ENCODE measurements at places on chromosomes 7 and 10.

DNA sequence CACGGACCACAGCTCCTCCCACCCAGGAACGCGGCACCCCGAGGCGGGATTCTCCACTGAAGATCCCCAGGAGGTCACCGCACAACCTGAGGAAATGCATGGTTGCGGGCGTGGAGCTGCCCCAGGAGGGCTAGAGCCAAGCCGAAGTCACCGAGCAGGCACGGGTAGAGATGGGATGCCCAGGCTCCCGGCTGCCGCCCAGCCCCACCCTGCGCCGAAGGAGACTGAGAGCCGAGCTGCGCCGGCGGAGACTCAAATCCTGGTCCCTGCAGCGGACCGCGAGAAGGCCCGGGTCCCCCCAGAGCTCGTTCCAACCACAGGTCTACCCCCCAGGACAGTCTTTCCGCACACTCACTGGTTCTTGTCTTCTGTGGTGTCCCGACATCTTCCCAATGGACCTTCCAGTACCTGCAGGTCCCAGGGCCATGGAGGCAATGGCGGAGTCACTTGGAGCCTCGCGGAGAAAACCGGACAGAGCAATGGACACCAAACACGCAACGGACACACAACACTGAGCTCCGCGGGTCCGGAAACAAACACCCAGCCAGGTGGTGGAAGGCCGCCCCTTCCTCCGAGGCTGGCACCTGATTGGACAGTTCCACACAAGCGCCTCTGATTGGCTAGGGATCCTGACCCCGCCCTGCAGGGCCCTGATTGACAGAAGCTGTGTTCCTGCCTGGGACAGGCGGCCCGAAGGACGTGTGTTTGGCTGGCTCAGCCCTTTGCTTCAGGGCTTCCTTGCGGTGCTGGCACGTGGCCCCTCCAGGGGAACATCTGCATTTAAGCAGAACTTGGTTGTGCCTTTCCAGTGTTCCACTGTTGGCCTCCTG, 331.9 kb upstream of the NUPR2 start:
- no peak for DNase-seq

GRCh38 chr10:100006243-100006886, 3.4 kb downstream of the DNMBP start:
- DNase-seq = no peak

GRCh38 chr7:132352800-132353199, 223.5 kb downstream of the PLXNA4 start:
- no peak for DNase-seq

DNA sequence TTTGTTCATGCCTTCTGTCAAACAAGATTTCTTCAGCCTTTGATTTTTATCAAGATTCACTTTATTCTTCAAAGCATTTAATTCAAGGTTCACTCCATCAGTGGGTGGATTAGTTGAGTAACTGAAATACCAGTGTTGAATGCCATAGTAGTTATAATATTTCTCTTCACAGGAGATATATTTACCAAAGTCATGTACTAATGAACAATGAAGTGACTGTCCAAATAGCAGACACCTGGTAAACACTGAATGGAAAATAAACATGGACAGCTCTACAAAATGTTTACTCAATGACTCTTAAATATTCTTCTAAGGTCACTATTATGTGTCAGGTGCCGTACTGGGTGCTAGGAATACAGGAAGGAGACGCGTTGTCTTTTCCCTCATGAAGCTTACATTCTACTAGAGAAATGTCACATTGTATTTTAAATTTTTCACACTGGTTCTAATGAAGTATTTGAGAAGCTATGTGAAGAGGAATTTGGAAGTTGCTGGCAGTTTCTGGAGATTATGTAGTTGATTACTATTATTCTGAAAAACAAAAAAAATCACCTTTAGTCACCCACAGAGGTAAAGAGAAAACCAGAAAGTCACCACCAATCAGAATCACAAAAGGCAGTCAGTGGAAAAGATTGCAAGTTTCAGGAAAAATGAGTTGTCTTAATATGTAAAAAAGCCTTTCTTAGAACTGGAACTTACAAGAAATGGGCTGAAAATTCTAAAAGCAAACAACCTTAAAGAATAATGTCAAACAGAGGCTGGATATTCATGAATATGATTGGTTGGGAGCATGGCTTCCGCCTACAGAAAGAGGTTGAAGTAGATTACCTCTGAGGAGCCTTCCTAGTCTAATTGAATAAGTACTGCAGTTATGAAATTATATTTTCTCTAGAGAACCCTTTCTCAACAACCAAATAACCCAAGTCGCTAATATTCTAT, 84.5 kb downstream of the RTKN2 start:
- no peak for DNase-seq

GRCh38 chr7:101681170-101682007, 52.3 kb upstream of the MYL10 start:
- no peak for DNase-seq

- no peak for DNase-seq
Measured at GRCh38 chr7:1288390-1288995, 55.8 kb downstream of the UNCX start.

DNA sequence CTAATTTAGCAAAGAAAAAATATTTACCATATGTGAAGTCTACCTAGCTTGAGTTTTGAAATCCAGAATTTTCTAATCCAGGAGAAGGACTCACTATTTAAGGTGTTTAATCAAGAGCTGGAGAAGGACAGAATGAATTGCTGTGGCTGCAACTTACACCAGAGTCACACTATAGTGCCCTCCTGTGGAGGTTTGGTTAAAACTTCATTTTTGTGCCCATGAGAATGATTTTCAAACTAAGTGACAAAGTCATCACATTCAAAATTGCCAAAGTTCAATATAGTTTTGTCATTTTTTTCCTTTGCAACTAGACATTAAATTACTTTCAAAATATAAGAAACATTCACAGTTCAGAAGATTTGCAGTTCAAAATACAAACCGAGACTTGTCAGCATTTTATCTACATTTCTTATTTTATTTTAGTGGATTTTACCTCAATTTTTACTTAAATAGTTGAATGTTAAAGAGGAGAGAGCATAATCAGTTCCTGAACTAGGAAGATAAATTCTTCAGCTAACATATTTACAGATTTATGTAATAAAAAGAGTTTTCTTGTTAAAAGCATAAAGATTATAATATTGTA, 70.7 kb downstream of the CABCOCO1 start:
- DNase-seq = peak; percentile 3

- peak; percentile 59 for DNase-seq
Measured at GRCh38 chr10:97713826-97714400, 383 bp downstream of the MARVELD1 start.

DNA sequence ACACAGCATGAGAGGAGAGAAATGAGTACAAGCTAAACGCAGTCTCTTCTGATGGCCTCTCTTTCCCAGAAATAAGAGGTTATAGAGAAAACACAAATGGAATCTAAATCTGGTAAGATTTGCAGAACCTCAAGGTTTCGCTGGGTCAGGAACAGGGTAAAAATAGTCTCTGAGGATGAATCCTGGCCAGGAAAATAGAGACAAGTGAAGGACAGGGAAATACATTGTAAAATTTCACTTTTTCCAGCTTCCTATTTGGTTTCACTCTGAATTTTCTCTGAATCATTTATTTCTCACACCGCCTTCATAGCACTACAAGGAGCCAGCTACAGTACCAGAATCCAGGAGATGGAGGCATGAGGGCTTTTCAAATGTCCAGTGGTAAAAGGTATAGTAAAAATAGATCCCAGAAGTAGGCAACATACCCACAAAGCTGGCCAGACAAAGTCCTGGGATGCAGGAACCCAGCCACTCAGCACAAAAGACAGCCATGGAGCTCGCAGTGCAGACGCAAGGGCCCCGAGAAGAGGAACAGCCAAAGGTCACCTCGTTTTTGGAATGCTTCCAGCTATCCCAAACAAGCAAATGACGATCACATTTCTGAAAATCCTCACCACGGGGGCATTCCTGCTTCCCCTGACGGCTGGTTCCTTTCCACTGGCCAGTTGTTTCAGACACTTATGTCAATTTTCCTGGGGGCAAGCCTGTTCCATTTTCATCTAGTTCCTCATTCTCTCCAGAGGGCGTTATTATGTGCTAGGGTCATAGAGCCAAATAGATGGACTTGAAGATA, 21.5 kb upstream of the IKZF1 start:
- no peak for DNase-seq

DNA sequence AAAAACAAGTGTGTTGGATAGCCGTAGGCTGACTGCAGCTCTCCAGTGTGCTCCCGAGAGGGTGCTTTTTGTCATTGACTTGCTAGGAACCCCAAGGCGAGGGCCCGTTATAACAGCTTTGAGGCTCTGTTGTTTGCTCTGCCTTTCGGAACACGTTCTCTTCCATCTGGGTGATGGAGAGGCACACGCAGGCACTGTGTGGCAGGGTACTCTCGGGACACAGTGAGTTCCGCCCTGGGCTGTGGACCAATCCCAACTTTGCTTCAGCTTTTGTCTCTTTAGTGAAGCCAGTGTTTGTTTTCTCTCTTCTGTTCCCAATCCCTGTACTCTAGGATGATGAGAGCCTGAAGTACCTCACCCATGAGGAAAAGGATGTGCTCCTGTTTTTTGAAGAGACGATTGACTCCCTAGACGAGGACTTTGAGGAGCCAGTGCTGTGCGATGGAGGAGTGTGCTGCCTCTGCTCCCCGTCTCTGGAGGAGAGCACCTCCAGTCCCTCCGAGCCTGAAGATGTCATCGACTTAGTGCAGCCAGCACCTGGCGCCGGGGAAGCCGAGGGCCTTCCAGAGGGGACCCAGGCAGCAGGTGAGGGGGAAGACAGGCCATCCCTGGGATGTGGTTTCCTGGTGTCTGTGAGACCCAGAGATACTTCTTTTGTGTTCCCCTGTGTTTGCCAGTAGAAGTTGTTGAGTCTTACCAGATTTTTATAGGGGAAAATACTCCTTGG, 43.2 kb downstream of the PROSER2 start:
- no peak for DNase-seq

GRCh38 chr10:77879710-77880109, 46.8 kb downstream of the DLG5 start:
- DNase-seq = no peak

DNA sequence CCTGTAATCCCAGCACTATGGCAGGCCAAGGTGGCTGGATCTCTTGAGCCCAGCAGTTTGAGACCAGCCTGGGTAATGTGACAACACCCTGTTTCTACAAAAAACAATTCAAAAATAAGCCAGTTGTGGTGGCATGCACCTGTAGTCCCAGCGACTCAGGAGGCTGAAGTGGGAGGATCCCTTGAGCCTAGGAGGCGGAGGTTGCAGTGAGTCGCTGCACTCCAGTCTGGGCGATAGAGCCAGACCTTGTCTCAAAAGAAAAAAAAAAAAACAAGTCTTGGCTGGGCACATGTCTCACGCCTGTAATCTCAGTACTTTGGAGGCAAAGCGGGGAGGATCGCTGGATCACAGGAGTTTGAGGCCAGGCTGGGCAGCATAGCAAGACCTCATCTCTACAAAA, 74.6 kb upstream of the PDSS1 start:
- DNase-seq = no peak

DNA sequence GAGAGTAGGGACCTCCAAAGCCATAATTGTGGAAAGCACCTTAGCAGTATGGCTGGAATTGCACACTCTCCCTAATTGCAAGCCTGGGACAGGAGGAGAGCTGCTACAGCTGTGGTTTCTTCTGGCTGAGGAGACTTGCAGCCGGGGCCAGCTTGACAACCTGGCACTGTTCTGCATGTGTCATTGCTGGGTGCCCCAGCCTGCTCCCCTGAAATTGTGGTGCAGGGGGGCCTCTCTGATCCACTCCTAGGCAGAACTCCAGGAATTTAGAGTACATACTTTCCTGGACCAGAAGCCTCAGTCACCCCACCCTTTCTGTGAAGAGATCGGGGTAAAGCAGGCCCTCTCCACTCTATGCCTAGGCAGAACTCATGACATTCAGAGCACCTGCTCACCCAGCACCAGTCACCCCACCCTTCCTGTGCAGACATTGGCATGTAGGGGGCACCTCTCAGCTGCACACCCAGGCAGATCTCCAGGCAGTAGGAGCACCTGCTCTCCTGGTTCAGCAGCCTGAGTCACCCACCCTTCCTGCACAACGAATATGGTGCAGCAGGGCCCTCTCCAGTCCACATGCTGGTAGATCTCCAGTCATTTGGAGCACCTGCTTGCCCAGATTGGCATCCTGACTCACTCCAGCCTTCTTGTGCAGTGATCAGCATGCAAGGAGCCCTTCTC, 34.4 kb upstream of the DYNC1I1 start:
- DNase-seq = no peak

- DNase-seq = no peak
Measured at GRCh38 chr10:28215930-28216329, 86.9 kb downstream of the MPP7 start.

GRCh38 chr10:120981601-120982391, 130.6 kb downstream of the WDR11 start:
- DNase-seq = no peak

DNA sequence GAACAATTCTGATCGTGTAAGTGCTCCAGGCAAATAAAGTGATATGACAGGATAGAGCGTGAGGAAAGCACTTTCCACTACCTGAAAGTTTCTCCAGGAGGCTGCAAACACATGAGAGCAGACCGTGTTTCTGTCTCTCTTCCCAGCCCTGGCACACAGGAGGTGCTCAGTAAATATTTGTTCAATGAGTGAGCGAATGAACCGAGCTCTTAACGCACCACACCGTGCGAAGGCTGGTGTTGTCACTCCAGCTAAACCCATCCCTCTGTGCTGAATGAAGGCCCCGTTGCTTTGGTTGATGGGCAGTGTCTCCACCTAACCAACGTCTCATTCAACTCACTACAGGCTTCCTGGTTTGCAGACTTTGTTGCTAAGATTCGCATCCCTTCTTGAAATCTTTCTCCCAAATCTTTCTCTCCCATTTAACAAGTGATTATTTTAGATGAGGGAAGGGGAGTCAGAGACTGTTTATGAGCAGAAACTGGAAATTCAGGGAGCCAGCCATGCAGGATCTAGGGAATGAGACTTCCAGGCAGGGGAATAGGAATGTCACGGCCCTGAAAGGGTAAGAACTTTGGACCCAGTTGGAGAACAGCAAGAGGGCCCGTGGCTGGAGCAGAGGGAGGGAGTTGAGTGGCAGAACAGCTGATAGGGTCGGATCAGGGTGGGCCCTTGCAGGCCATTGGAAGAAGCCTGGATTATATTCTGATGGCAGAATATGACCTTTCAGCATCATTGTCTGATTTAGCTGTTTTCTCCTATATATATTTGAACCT, 282.6 kb downstream of the CAMK1D start:
- DNase-seq = no peak

DNA sequence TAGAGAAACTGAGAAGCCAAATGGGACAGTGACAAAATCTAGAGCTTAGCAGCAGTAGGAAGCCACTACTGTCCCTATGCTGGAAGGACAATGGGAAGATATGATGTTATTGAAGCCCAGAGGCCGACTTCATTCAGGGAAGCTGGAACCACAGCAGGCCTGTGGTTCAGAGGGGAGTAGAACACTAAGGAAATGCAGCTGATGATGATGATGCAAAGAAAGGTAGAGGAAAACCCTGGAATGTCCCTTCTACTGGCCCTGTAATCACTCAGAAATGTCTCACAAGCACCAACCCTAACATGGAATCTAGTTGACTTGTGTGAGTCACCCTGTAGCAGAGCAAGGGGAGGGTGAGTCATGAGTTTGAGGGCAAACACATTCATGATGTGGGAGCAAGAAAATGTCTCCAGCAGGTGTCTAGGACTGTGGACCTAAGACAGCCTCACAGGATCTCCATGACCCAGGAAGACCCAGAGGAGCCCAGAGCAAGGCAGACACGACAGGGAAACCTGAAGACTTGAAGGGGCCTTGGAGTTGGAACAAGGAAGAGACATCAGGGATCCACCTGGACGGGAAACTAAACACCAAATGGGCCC, 37.0 kb upstream of the LRRC17 start:
- peak; percentile 4 for DNase-seq

All from activated naive CD4-positive, alpha-beta T cell treated with Interleukin-2 at 50 U/mL for 16 hours (primary cell).